ENCODE measurements at places on chromosomes 7 and 10.

DNA sequence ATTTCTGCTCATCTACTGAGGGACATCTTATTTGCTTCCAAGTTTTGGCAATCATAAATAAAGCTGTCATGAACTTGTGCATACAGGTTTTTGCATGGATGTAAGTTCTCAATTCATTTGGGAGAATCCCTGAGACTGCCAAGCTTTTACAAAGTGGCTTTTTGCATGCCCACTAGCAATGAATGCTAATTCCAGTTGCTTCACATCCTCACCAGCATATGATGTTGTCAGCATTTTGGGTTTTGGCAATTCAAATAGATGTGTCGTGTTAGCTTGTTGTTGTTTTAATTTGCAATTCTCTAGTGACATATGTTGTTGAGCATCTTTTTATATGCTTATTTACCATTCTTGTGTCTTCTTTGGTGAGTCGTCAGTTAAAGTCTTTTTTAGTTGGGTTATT lies 57.2 kb downstream of the RAB18 start:
- DNase-seq = no peak

DNA sequence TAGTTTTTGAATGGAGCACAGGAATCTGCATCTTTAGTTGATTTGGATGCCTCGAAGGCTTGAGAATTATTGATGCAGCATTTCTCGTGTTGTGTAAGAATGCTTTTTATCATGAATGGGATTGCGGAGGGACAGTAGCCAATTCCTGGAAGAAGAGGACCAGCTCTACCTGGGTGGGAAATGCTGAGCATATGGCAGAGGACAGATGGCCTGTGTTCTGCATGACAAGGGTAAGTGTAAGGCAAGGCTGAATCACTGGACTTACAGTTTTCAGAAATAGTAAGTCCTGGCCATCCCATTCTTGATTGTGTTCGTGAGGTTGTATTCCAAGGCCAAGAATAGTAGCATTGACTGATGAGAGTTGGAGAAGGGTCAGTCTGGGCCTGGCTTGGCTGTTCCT lies 15.9 kb downstream of the RP9 start:
- no peak for DNase-seq

DNA sequence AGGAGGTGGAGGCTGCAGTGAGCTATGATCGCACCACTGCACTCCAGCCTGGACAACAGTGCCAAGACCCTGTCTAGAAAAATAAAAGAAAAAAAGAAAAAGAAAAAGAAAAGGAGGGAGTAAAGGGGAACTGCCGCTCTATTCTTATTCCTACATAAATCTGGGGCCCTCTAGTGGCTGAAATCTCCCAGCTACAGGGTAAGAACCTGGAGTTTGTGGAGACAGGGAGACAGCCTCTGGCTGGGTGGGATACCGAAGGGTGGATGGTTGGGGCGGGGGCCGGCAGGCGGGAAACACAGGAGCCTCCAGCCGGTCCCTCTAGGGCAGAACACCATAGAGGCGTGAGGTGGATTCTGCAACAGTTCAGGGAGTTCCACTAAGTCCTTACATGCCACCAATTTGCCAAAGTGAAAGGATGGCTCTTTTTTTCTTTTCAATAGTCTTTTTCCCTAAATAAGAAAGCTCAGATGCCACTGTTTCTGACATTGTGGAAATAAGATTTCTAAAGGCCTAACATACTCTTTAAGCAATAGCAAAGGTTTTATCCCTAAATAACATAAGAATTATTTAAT lies 117.3 kb downstream of the SVIL start:
- no peak for DNase-seq

DNA sequence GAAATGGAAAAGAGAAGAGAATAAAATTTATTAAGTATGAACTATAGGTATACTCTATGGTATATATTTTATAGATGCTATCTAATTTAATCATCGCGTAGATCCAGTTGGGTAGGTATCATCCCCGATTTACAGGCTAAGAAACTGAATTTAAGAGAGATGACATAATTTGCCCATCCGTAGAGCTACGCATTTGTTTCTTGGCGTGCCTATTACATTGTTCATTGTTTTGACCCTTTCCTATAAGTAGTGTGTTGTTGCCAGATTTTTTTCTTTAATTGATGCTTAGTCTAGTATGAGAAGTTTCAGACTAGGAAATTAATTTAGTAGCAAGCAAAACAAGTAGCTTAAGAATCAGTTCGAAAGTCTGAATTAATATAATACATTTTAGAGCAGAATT lies 205.7 kb upstream of the NPSR1 start:
- no peak for DNase-seq

- no peak for DNase-seq
Observed at GRCh38 chr10:21057436-21057835, 160.3 kb upstream of the NEBL start.

DNA sequence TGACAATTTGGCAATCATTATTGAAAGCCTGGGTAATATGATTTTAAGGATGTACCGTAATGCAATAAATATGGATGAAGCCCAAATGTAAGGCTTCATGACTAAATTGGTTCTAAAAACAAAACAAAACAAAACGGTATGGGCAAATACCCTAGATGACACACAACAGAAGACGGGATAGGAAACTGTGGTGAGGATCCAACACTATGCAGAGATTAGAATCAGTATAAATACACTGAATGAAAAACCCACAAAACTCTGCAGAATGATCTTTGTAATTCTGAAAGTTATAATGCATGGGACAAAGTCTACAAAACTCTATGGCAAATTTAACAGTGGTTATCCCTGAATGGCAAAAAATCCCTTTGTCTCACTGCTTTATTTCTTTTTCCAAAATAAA lies 57.6 kb downstream of the MALSU1 start:
- DNase-seq = no peak
